Stimulated activated CD8-positive, alpha-beta memory T cell treated with anti-CD3 and anti-CD28 coated beads, Interleukin-2, amount 100 ng/mL, for 1 hour (primary cell): ENCODE measurements at places on chromosomes 1 and 21.

DNA sequence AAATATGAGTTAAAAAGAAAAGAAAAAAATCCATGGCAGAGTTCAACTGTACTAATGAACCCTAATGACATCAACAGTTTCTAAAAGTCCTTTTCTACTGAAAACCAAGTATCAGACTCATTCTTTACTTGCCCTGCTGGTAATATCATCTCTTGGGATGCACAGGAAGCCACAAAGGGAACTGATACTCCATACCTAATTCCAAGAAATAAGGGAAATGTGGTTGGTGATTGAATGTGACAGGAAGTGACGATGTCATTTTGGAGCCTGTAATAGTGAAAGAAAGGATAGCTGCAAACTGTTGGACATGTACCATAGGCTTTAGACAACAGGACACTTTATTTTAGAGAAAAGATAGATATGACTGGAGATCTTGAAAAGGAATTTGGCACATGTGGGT is 98.7 kb upstream of the VAV3 start:
- DNase-seq = no peak

DNA sequence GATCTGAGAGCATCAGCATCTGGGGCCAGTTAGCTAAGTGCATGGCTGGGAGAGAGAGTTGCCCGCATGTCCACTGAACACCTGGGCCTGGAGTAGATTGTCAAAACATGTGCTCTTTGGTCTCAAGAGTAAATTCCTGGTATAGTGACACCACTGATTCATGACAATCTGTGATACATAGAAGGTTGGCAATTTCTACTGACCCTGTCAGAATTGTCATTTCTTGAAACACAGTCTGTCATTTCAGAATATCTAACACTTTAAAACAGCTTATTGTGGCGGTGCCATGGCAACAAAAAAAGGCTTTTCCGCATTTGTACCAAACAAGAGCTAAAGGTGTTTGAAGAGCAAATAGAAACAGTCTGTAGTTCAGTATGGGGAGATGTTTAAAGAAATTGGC is 186.4 kb upstream of the FAM78B start:
- DNase-seq = no peak

- DNase-seq = no peak
Observed at GRCh38 chr1:241406421-241406820, 49.4 kb upstream of the RGS7 start.

DNA sequence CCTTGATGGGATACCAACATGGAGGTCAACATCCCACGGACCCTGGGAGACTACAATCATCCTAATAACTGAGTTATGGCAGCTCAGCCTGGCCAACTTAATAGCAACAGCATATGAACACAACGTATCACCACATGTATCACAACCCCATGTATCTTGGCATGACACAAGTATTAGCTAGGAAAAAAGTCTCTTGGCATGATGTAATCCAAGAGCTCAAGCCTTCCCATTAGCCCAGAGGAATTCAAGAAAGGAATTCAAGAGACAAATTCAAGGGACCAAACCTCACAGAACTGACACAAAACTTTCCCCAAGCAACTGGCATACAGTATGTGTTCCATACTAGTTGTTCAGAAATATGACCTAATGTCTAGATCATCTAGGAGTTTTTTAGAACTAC is 100.9 kb upstream of the HMGB4 start:
- DNase-seq = no peak

GRCh38 chr1:80023358-80023757 is 1016.8 kb upstream of the ADGRL4 start:
- no peak for DNase-seq

- DNase-seq = no peak
Observed at GRCh38 chr1:160747717-160748116, 8.7 kb downstream of the SLAMF7 start.
